ENCODE measurements at places on chromosomes 5 and 9.

- no peak for DNase-seq
These were observed 59.9 kb upstream of the CER1 start for GRCh38 chr9:14782286-14783051.

DNA sequence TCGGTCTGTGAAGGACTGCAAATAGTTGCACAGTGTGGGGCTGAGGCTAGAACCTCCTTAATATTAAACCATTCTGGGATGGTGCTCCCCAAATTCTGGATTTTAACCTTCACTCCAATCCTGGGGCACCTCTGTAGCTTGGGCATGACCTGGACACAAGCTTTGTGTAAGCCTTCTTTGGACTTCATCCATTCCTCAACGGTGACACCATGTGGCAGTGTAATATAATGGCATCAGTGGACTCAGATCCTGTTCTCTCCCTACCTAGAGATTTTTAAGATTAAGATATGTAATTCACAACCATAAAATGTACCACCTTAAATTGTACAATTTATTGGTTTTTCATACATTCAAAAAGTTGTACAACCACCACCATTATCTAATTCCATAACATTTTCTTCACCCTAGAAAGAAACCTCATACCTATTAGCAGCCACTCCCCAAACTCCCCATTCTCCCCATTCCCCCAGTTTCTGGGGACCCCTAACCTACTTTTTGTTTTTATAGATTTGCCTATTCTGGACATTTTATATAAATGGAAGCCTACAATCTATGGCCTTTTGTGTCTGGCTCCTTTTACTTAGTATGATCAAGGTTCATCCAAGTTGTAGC is 4.8 kb upstream of the PLGRKT start:
- peak; percentile 81 for DNase-seq

DNA sequence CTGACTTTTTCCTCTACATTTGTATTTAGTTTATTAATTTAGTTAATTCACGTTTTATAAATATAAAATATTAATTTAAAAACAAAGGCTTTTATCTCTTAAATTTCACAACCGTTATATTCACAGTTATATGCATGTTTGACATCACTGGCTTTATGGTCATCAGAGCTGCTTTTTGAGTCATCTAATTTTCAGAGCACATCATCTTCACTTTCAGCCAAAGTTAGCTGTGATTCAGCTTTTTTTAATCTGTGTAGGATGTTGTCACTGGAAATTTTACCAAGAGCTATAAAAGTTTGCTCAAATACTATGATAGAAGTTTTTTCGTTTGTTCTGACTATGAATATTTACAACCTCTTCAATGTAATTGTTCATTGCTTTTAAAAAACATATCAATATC is 12.4 kb downstream of the CDC37L1 start:
- DNase-seq: peak; percentile 65

DNA sequence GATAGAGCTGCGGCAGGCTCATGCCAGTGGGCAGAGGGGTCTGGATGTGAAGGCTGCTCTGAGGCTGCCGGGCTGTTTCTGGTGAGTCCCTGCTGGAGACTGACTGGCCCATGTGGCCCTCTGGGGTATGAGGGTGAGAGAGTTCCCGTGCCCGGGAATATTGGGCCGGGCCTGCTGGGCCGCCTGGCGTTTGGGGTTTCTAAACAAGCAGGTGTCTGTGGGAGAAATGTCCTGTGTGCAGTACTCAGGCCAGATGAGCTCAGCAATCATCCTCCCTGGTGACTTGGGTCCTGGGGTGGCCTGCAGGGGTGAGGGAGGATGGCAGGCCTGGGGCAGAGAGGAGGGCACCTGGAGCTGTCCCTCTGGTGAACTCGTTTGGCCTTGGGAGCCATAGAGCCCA is 74.9 kb downstream of the MACROH2A1 start:
- no peak for DNase-seq

DNA sequence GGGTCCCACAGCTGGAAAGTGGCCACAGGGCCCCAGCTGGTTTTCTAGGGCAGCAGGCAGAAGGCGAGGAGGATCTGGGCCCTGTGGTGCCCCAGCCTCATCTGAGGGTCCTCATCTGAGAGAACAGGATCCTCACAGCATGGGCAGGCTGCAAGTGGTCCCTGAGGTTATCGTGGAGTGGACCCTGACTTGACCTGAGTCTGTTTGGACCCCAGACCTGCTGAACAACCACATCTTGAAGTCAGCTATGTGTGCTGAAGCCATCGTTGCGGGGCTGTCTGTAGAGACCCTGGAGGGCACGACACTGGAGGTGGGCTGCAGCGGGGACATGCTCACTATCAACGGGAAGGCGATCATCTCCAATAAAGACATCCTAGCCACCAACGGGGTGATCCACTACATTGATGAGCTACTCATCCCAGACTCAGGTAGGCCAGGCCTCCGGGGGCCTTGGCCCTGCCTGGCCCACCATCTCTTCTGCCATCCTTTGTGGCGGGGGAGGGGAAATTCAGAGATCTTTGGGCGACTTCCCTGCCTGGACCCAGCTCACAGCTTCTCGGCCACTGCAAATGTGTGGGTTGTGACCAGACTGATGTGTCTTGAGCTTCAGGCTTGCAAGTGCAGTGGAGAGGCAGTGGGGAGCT is 24.0 kb downstream of the TGFBI start:
- DNase-seq: no peak
